Activated CD4-positive, alpha-beta T cell treated with anti-CD3 and anti-CD28 coated beads, Interleukin-2, amount 10 ng/mL, durations not matched to agents 7 days and 5 days (primary cell): ENCODE measurements at places on chromosomes 5 and 9. TPM values are rescaled to one million over a fixed set of nuclear protein-coding genes. Genes with fewer than 3 reads are reported as not detected.

DNA sequence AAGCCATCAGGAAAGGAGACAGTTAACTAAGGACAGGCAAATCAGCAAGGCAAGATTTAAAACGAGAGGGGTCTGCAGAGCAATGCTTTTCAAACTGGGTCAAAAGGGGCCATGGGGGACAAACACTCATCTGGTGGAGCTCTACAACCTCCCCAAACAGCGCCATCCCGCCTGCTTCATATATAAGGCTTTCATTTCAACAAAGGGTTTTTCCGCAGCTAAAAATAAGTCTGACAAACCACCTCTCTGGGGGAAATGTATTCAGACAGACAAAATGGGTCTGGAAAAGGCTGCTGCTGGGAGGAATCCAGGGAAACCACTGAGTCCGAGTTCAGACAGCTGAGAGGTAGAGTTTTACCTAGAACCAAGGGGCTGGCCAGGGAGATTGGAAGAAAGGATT is 8.3 kb upstream of the SEPTIN8 start:
- H3K4me3 ChIP-seq = no peak overlapping the region
- peaks cover 46% of the 10 kb centered on the region for H3K27me3 ChIP-seq
- no peak for DNase-seq
- H3K27ac ChIP-seq = no peak overlapping the region
- no peaks in the 10 kb centered on the region for H3K36me3 ChIP-seq

- DNase-seq = no peak
- H3K4me3 ChIP-seq = no peak overlapping the region
- H3K36me3 ChIP-seq = no peaks in the 10 kb centered on the region
- H3K27me3 ChIP-seq = no peaks in the 10 kb centered on the region
- no peak overlapping the region for H3K27ac ChIP-seq
- no peaks in the 10 kb centered on the region for H3K4me1 ChIP-seq
Measured at GRCh38 chr5:92364986-92365550, 982.0 kb upstream of the ARRDC3 start.

DNA sequence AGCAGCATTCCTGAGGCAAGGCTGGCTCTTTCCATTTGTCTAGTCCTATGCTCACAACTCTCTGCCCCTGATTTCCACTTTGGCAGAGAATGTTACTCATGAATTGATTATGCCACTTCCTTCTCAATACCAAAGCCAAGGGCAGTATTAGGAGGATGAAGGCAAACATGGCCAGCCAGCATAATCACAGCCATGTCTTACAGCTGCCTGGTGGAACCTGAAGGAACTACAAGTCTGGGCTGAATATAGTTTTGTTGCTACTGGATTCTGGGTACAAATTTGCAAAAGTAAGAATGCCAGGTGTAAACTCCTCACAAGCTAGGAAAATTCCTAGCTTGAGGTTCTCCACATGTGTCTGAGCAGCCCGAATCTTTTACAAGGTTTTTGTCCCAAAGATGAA is 4.2 kb downstream of the SIL1 start:
- peaks cover 2% of the 10 kb centered on the region for H3K36me3 ChIP-seq
- no peak for DNase-seq
- peaks cover 26% of the 10 kb centered on the region for H3K4me1 ChIP-seq
- H3K4me3 ChIP-seq = no peak overlapping the region

The FAM174A gene
- total RNA-seq = 3.2 TPM

DNA sequence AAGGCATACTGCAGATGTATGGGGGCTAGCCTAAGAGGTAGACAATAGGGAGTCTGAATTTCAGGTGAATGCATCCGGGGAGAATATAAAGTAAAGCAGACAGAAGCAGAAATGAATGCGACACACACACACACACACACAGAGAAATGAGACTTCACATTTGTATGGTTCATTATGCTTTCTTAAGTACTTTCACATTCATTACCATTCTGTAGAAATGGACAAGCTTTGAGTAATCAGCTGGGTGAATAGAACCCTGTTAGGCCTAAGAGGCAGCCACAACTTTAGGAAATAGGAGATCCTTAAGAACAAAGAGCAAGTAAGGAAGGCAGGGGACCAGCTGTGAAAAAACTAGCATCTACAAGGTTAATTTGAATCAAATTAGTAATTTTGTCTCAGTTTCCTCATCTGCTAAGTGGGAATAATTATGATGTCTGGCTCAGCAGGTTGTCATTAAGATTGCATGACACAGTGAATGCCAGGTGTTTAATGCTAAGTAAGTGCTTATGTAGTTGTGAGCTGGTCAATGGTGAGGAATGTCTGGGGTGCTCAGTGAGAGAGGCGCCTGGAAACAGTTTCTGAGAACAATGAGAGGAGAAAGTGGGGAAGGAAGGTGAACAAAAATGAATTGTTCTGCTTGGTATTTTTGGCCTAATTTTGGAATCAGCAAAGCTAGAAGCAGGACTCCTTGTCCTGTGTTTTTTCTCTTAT is 265.8 kb upstream of the CLINT1 start:
- H3K27me3 ChIP-seq = peaks cover 9% of the 10 kb centered on the region
- no peaks in the 10 kb centered on the region for H3K36me3 ChIP-seq
- no peak overlapping the region for H3K27ac ChIP-seq
